ENCODE measurements at places on chromosomes 1 and 21.

DNA sequence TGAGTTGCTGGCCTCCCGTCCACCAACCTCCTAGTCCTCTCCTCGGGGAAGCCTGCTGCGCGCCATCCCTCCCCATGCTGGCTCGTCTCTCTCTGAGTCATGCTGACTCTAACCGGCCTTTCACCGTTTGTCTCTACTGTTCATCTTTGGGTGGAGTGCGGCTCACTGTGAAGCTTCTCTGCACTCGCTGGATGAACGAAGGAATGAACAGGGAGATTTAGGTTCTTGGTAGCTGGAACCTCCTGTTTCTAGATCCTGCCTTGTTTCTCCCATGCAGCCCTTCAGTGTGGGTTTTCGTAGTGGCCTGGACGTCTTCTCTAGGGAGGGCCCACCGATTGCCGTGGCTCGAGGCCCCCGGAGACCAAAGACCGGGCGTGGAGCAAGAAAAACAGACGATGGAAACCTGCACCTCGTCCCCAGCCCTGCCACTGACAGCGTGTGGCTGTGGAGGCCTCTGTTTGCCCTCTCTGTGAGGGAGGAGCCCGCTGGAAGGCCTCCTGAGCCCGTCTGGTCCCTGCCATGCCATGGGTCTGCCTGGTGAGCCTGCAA, 227.6 kb upstream of the C1orf174 start:
- no peak for DNase-seq

GRCh38 chr21:24514081-24514733, 1093.1 kb downstream of the MRPL39 start:
- DNase-seq, result no peak

DNA sequence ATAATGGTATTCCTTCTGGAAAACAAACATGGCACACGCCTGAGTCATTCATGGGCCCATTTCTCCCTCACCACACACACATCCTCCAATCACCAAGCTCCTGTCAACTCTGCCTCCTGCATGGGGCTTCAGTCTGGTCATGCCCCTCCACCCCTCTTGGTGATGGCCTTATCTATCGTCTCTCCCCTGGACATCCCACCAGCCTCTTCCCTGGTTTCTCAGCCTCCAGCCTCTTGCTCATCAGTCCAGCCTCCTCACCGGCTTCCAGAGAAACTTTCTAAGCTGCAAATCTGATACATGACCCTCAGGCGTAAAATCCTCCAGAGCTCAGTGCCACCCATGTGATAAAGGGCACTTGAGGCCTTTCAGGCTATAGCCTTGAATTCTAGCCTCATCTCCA, 243.9 kb downstream of the FOXD2 start:
- DNase-seq, result no peak

DNA sequence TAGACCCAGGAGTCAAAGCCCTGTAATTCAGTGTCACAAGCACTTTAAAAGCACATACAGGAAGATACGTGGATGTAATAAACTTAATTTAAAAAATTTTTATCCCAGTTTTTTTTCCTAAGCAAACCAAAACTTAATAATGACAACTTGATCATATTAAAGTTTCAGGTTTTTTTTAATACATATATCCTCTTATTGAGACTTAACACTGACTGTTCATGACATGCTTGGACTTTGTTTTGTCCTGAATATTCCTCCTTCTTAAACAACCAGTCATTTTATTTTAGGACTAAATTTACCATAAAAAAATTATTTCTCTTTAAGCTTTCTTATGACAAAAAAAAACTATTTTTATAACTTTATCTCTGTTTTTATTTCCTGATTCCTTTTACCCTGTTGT, 64.1 kb downstream of the WDR4 start:
- DNase-seq, result no peak

DNA sequence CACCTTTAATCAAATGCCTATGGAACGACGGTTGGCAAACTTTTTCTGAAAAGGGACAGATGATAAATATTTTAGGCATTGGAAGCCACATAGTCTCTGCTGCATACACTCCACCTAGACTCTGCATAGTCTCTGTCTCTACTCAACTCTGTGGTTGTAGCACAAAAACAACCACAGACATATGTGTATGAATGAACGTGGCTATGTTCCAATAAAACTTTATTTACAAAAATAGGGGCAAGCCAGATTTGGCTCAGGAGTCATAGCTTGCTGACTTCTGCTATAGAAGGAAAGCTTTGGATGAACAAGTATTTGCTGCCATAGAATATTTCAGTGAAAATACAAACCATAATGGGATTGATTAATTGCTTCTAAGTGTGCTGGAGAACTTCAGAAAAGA, 37.5 kb upstream of the ADORA3 start:
- no peak for DNase-seq

DNA sequence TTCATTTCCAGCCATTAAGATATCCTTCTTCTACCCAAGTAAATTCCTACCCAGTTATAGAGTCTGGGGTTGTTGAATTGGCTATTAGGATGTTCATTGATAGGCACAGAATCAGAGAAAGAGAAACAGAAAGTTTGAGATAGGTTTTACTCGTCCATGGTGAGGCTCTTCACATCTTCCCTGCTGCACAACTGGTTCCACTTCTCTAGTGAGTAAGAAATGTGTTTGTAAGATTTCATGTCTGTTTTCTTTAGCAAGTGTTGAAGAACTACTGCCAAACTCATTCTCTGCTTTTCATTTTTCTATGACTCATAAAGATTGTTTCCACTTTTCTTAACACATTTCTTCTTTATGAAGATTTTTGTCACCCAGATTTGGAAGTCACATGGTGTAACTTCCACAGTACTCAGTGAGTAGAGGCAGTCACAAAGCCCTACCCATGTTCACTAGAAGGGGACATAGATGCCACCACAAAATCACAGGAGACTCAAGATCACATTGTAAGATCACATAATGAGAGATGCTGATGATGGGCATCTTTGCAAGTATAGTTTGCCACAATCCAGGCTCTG, 152.3 kb downstream of the SNX7 start:
- DNase-seq, result no peak

- no peak for DNase-seq
These were observed 25.1 kb upstream of the NGF start for GRCh38 chr1:115363171-115363570.

DNA sequence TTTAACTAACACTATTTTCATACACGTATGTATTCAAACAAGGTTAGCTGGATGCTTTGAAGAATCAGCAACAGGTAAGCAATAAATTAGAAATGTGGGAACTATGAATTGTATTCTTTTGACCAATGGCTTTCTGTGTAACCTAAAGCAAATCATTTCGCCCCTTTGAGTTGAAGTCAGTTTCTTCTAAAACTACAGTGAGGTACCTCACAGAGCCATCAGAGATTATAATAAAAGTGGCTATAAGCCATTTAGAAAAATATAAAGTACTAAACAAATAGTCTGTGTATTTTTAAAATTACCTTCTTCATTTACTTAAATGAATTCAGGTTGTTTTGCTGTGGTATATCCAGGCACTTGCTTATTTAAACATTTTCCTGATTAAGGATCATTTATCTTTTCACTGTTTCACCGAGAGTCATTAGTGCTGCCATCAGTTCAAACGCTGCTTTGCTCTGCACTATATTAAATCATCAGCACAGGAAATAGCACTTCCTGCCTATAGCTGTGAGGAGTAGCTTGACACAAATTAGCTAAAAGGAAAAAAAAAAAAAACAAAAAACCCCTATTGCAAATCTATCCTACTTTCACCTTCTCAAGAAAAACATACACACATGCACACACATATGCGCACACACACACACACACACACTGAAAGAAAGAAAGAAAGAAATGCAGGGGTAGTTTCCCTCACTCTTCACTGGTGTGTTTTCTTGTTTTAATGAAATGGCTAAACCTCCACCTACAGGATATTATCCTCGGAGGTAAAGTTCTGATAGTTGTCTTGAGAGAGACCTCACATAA, 39.8 kb upstream of the C1orf105 start:
- no peak for DNase-seq

DNA sequence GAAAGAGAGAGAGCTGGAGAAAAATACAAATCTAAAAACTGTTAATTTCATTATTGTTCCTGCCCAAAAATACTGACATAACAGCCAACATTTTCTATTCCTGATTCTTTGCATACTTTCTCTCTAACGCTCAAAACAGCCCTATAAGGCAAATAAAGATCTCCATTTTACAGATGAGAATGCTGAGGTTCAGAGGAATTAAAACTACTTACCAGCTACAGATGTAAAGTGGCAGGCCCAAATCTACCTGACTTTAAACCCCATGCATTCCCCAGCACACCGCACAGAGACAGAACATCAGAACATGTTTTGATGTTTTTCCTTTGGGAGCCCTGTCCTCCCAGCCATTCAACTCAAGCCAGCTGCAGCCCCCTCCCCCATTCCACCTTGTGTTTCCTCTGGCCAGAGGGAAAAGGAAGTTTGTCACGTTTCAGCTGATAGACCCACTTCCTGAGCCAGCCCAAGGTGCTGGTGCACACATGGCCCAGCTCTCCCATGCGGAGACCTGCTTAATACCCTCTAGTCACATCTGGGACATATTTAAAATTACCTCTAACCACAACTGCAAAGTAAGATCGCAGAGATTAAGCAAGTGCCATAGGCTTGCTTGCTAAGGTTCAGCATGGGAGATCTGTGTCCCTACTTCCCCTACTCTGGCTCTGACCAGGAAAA, 133.1 kb upstream of the NFIA start:
- DNase-seq, result no peak

- DNase-seq, result no peak
These were observed 93.8 kb downstream of the PLPPR5 start for GRCh38 chr1:98910827-98911226.

DNA sequence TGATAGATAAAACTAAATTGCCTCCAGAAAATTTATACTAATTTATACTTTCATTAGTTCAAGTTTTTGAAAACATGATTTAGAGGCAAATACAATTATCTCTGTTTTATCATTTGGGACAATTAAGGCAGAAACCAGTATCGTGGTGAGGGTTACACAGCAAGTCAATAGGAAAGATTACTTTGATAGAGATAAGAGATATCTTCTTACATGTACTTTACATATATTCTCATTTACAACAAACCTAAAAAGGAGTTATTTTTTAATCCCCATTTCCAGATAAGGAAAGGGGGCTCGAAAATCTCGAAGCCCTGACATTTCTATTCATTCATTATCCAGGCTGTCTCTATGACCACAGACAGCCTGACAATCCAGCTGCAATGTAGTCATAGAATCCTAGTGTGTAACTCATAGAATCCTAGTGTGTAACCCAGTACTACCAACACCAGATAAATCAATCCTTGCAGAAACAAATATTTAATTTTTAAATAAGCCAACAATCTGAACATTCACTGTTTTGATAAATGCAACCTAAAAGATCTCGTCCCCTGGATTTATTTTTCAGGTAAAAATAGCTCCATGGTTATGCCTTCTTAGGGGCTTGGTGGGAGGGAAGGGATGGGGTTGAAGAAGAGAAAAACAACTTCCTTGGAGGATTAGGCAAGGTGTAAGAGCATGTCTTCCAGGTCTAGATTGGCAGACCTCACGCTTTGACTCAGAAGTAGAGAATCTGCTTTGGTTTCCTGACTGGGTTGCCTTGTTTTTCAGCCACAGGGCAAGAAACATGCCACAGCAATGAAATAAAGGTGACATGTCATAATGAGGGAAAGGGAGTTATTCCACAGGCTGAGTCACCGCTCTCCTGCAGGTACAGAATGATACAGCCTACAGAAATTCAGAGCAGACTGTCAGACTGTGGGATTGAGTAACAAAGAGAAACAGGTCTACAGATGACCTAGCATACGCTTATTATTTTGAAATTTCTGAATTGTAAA, 45.6 kb downstream of the IRF2BP2 start:
- peak; percentile 31 for DNase-seq

DNA sequence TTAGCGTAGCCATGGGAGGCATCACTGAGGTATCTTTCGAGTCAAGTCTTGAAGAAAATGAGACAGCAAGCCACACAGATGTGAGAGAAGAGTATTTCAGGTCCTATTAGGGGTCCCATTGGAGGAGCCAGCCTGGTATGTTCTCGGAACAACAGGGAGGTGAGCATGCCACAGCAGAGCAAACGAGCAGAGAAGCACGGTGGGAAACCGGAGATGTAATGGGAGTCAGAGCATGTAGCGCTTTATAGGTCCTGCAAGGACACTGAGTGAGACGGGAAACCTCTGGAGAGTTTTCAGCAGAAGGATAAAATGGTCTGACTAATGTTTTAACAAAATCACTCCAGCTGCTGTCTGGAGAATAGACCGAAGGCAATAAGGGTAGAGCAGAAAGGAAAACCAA, 15.9 kb downstream of the H3-3A start:
- DNase-seq, result no peak

DNA sequence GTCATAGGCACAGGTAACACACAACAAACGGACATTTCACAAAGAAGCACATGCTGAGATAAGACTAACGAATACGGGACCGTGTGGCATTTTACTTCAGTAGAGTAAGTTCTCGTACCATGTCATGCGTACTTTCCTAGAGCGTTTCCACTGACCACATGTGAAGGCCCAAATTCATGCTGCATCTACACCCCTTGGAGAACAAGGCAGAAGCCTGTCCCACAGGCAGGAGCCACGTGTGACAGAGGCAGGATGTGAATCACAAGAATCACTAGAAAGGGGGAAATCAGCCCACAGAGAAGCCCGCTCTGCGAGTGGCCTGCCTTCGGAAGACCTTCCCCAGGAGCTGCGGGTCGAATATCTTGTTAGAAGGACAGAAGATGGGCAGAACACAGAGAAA, 41.8 kb downstream of the URB1 start:
- DNase-seq, result no peak

DNA sequence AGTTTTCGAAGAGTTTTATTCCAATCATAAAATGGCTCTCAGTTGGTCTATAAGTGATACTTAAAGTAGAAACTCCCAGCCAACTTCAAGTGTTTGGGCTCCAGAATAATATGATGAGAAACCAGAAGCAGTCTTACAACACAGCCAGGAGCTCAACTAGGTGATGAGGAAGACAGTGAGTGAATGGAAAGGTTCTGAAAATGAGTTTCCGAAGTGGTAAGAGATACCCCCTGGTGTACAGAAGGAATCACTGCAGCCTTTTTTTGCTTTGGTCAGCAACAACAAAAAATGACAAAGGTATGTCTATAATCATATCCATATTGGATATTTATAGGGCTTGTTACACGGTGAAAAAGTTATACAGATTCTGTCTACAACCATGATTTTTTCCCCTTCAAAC, 16.5 kb downstream of the KRTAP19-1 start:
- DNase-seq, result no peak

DNA sequence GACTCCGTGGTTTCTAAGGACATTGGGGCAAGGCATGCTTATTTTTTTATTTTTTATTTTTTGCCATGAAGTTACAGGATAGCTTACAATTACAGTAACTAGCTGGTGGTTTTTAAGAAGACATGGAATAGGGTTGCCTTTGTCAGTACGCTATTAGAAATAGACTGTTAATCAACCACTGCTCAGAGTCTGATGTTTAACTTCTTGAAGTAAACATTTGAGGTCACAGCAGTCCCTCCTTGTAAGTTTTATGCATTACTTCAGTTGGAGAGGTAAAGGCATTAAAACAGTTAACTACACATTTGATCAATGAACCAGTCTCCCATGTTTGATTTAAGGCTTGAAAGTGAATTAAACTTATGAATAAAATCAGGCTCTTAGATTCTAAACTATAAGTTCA, 19.3 kb upstream of the SHCBP1L start:
- no peak for DNase-seq
